ENCODE measurements at places on chromosomes 3 and 15.

DNA sequence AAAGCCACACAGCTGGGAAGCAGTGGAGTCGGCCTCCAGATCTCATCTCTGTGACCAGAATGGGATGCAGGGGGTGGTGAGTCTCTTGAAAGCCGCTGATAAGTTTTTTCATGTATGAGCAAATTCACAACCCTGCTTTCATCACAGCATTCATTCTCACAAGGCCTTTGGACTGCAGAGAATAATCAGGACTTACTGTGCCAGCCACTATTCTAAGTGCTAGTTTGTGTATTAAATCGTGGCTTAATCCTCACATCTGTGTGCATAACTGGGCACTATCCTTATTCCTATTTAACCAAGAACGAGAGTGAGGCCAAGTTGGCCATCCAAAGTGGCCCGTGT is 64.2 kb upstream of the POLG start:
- DNase-seq, result no peak

DNA sequence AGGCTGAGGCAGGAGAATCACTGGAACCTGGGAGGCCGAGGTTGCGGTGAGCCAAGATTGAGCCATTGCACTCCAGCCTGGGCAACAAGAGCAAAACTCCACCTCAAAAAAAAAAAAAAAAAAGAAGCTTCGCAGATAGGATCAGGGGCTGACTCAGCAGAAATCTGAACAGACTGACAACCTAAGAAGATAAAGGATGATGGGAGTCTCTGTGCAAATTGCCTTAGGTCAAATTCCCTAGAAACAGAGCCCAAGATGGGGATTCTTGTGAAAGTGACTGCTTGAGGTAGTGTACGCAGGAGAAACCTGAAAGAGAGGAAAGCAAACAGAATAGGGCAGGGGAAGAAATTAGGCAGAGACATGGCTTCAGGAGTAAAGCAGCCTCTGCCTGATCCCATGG is 160.8 kb upstream of the LRIG1 start:
- no peak for DNase-seq

GRCh38 chr3:187737368-187738070 is 7.7 kb downstream of the BCL6 start:
- peak; percentile 74 for DNase-seq

GRCh38 chr3:143035466-143036211 is 34.3 kb downstream of the U2SURP start:
- DNase-seq, result no peak

DNA sequence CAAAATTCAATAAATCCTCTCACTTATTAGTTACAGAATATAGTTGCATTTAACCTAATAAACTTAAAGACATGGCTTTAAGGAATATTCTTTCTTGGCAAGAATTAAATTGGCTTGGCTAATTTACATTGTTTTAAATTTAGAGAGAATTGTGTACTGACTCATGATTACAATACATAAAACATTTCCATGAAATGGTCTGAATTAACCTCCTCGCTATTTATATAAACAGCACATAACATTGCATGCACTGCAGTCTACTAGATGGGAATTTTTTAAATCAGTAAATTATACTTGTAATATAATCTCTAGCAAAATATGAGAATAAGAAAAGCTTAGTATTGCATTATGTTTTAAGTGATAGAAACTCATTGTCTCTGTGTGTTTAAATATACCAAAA is 268.9 kb downstream of the SHOX2 start:
- DNase-seq, result no peak

GRCh38 chr15:88954431-88955277 is 41.5 kb upstream of the MFGE8 start:
- DNase-seq, result peak; percentile 54

- peak; percentile 88 for DNase-seq
These were observed 136.5 kb upstream of the MLF1 start for GRCh38 chr3:158434412-158435038.

DNA sequence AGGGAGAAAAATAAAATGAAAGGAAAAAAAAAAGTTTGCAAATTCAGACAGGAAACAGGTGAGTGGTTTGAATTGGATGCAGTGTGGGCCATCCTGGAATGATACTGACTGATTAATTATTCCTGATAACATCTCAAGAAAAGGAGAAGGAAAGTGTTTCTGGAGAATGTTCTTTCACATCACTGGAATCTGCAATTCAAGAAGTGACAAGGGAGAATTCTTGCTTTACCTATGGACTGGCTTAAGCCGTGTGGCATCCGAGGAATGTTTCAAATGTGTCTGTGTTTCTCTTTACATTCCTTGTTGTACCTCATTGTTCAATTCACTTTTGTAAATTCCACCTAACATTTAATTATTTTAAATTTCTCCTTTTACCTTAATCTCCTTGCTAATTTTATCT is 465.0 kb downstream of the EPHB1 start:
- DNase-seq, result no peak

- DNase-seq, result no peak
These were observed 23.3 kb upstream of the RAB11A start for GRCh38 chr15:65845826-65846519.

DNA sequence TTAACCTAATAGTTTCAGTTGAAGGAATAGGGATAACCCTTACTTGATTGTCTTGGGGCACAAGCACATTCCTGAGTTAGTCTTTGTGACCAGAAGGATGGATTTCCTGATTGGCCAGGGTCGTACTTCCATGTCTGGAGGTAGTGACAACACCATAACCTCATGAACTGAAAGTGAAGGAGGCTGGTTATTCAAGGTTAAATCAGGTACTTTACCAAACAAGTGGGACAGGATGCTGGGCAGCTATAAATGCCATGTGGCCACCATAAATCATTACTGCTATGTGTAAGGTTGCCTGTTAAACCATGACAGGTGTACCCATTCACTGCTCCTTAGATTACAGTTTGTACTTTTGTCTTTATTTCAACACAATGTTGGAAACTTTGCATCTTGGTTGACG is 128.3 kb upstream of the SAMMSON start:
- no peak for DNase-seq

DNA sequence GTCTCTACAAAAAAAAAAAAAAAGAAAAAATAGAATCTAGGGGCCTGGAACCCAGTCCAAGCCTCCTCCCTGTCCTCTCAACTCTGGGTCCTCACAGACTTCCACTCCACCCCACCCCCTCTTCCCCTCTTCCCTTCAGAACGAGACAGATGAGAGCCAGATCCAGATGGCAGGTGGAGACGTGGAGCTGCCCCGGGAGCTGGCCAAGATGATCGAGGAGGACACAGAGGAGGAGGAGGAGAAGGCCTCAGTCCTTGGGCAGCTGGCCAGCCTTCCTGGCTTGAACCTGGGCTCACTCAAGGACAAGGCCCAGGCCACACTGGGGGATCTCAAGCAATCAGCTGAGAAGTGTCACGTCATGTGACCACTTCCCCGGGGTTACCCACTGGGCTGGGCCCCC is 3.6 kb downstream of the CPLX3 start:
- DNase-seq, result no peak

DNA sequence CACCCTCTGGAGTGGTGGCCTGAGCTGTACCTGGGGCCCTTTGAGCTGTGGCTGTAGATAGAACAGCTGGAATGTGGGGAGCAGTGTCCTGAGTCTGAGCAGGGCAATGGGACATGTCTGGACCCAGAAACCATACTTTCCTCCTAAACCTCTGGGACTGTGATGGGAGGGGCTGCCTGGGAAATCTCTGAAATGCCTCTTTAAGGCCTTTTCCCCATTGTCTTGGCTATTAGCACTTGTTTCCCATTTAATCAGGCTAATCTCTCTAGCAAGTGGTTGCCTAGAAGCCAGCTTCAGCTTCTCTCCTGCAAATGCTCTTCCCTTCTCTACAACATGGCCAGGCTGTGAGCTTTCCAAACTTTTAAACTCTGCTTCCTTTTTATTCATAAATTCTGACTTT is 58.5 kb upstream of the SPATA16 start:
- no peak for DNase-seq

DNA sequence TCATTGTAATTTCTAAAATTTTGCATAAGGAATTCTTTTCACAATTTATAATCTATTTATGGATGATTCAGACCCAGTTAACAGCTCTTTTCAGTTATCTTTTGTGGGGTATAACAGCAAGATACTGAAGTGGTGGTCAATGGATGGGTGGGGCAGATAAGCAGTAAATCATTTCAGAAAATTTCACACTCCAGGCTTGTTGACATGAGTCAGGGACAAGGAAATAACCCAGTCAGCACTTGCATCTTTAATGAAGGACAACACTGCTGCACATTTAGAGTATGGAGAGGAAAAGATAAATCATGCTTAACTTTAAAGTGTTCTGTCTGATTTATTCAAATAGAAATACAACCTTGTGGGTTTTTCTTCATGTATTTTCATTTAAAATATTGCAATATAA is 181.6 kb downstream of the ROBO1 start:
- no peak for DNase-seq

GRCh38 chr3:47013231-47013630 is 33.8 kb downstream of the NBEAL2 start:
- no peak for DNase-seq

GRCh38 chr15:89462198-89462912 is 34.0 kb downstream of the RHCG start:
- DNase-seq, result peak; percentile 79

DNA sequence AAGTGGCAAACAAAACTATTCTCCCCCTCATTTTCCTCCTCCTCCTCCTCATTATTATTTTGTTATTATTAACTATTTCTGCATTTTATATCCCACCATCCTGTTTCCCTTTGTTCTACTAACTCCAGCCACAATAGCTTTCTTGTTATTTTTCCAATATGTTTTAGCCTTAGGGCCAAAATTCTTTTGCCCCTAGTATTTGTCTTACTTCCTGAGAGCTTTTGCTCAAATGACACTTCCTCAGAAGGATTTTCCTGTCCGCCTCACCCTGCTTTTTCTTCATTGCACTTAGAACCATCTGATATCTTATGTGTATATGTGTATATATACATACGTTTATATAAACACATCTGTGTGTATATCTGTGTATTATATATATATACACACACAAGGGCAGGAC is 32.7 kb upstream of the NUDT16 start:
- no peak for DNase-seq

GRCh38 chr15:57626713-57627440 is 35.2 kb downstream of the MYZAP start:
- no peak for DNase-seq

DNA sequence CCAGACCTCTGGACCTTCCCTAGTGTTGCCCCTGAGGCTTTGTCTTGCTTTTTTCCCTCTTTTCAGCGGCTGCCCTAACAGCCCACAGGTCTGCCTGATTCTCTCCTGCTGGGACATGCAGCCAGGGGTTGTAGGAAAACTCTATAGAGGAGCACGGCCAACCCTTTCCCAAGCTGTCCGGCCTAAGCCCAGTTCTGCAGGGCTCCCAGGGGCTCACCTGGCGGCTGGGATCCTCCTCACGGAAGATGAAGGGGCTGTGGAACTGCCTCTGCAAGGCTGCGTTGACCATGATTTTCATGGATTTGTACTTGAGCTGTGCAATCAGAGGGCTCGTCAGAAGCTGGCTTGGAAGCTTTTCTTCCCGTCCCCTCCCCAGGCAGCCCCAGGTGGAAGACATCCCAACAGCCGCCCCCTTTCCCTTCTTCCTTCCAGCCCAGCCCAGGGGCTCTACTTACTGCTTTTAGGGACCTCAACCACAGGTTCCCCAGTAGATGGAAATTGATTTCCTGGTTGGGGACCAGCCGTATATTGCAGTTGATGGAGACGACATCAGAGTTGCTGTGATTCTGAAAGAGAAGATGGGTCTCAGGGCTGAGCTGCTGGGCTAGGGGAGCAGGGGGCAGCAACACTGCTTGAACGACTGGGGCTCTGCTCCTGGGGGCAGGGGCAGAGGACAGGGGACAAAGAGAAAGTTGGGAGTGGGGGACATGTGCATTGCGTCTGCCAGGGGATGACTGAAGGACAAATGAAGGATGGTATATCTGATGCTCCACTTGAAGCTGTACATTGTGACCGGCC is 29.8 kb downstream of the FEM1B start:
- DNase-seq, result no peak

DNA sequence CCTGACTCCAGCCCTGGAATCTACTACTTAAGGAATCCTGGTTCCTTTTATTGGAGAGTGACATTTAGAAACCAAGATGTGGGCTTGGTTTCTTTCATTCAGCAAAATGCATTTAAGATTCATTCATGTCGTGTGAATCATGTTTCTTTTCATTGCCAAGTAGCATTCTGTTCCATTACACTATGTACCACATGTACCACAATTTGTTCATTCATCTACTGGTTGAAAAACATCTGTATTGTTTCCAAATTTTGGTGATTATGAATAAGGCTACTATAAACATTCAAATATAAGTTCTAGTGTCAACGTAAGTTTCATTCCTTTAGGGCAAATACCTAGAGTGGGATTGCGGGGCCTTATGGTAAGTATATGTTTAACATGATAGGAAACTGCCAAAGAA is 264.2 kb downstream of the VPS13C start:
- no peak for DNase-seq

DNA sequence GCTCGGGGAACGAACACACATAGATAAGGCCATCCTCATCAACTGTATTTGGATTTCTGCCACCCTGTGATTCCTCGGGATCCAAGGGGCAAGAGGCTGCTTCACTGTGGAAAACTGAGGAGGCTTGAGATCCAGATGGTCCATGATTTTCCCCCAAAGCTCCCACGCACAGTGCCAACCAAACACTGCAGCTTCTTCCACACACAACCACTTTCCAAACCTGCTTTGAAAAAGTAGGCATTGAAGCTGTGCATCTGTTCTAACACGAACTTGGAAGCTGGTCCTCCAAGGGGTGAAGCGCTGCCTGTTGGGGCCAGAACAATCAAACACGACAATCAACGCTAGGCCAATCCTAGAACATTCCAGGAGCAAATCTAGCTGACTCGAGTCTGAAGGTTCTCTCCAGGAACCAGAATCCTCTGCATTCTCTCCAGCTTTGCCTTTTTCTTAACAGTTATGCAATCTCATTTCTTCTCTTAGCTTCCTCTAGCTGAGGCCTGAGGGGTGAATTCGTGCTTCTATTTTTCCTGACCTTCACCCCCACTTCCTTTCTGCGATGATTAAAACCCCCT is 104.4 kb downstream of the LRRK1 start:
- no peak for DNase-seq

DNA sequence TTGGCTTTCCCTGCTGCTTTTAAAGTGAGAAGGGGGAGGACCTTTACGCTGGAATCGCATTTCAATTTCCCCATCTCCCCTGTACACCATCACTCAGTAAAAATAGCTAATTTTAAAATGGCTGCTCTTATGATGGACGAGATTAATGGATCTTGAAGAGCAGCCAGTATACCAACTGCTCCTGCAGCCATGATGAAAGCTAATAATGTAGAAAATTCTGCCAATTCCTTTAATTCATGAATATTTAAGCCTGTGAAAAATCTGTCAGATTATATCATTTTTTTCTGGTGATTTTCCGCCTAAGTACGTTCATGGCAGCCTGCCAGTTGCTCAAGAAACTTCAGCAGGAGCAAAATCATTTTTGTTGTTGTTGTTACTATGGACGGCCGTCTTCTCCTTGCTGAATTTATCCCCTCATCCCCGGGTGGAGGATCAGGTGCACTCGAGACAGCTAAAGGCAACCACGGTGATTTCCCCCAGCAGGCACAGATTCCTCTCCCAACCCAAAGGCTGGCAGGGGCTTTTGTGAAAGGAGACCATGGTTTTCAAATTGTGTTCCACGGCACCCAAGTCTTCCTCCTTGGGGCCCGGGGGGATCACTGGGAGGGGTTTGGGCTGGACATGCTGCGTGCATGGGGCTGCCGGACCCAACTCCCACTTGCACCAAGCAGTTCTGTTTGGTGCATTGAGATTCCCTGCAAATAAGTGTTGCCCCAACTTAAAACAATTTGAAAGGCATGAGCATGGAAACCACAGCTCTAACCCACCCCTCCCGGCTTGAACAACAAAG is 289.6 kb downstream of the UACA start:
- DNase-seq, result no peak

Measured in Karpas-422 (cell line).